ENCODE measurements at places on chromosomes 2 and 18.
A peak's percentile ranks its signal among the peaks of the same experiment; 100 is the strongest.

DNA sequence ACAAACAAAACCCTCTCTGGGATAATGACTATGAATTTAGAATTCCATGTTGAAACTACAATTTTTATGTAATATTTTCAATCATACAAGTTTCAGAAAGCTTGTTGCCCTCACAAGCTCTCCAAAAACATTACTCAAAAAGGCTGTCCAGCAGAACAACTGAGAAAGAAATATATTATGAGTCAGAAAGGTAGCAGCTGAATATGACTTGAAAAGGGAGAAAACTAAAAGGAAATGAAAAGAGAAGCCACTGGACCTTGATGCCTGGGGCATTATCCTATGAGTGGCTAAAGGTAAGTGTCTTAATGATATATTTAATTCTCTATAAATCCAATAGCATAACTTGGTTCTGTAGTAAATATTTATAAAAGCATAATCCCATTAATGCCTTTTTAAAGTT is 61.8 kb downstream of the NXPH2 start:
- no peak for DNase-seq

DNA sequence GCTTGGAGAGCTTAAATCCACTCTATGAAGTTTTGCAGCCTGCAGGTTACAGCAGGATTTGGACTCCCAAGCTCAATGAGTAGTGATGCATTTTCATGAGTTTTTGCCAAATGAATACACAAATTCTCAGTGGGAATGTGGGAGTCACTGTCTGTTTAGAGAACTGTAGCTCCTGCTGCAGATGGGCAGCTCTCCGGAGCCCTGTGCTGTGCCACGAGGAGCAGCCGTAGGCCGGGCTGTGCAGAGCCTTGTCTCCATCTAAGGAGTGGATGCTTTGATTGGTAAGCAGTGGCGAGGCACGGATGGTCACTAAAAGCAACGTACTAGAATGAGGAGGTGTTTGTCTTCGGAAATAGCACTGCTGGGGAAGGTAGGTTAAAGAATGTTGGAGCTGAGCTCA is 96.0 kb upstream of the NFATC1 start:
- no peak for DNase-seq

DNA sequence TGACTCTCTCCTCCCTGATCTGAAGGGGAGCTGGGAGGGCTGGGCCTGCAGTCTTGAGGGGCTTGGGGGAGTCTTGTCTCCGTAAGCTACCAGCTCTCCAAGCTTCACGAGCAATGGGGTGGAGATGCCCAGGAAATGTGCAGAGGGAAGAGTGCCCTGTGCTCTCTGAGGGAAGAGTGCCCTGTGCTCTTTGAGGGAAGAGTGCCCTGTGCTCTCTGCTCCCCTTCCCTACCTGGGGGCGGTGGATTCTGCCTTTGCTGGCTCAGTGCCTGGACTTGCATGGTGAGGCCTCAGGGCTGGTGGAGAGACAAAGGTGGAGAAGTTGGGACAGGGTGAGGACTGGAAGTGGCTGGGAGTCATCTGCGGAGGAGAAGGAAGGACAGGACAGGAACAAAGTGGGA is 72.7 kb downstream of the TWIST2 start:
- DNase-seq: no peak

- DNase-seq: peak; percentile 47
Measured at GRCh38 chr2:236569573-236569973, at the start of gene ACKR3. ACKR3 (plus strand) TSS chr2:236569825; CDS start chr2:236580466, 10,641 bp downstream.

DNA sequence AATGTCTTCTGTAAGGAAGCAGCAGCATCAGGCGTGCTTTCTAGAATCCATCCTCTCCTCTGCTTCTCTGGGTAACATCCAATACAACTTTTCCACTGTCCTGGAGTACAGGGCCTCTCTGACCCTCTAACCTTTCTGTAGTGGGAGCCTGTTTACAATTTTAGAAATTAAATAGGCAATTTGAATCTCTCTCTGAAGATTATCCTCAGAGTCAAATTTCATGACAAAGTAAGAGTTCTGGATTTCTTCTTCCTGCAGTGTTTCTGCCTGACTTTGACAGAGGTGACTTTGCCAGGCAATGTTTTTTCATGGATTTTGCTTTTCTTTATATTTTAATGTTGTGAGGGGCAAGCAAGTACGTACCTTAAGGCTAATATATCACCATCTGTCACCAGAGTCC is 558.4 kb downstream of the PARD3B start:
- DNase-seq: no peak

GRCh38 chr2:205734436-205735037 is 52.2 kb downstream of the NRP2 start:
- no peak for DNase-seq

GRCh38 chr2:207567671-207568070 is 37.9 kb downstream of the CREB1 start:
- no peak for DNase-seq

DNA sequence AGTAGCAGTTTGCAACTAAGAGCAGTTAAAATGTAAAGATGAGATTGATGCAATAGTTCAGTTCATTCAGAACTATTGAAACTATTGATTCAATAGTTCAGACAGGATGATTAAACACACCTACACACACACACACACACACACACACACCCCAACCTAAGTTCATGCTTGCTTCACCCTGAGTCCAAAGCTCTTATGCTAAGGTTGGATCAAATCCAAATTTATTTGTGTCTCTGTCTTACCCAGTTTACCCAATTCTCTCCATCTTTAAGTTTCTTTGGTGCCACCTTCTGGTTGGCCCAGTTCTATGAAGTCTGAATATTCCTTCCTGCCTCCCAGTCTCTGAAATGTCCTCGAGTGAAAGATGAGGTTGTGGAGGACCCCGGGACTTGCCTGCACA is 5.1 kb downstream of the SERPINB8 start:
- DNase-seq: no peak

GRCh38 chr2:88810017-88810416 is 118.5 kb downstream of the RPIA start:
- no peak for DNase-seq

DNA sequence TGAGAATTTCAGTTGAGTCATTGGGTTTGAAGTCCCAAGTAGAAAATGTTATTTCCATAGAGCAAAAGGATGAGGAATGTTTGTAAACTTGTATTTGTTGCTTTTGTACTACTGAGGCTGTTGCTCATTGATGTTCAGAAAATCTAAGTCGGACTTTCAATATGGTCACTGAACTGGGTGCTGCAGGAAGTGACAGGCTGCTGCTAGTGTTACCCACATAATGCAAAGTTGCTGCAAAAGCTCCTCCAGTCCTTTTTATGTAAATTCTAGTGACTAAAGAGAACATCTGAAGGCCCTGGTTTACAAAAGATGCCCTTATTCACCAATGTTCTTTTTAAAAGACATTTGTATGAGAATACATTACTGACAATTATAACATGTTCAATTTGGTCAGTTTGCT is 131.1 kb upstream of the FAM98A start:
- DNase-seq: no peak

DNA sequence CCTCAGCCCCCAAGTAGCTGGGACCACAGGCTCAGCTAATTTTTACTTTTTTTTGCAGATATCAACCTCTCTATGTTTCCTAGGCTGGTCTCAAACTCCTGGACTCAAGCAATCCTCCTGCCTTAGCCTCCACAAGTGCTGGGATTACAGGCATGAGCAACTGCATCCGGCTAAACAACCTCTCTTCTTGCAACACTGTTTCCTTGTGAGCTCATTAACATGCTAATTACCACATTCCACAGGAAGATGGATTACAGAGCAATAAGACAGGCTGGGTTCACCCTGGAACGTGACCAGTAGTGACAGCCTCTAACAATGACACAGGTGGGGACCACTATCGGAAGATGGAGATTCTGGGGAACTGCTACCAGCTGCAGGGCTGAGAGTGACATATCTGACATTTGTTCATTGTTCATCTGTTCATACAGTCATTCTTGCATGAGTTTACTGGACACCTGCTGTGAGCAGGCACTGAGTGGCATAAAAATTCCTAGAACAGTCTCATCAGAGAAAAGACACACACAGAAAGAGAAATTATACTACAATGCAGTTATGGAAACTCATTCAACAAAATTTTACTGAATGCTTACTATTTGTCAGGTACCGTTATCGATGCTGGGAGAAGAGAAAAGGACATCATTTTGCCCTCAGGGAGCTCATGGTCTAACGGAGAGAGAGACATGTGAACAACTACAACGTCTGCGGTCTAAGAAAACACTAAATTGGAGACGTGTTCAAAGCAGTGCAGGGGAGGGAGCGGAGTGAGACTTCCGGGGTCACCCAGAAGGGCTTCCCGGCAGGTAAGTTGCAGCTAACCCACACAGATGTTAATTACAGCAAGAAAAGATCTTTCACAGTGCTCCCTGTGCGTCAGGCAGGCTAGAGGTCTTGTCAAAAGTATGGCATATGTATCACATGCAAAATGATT is 37.6 kb downstream of the PROC start:
- DNase-seq: no peak

DNA sequence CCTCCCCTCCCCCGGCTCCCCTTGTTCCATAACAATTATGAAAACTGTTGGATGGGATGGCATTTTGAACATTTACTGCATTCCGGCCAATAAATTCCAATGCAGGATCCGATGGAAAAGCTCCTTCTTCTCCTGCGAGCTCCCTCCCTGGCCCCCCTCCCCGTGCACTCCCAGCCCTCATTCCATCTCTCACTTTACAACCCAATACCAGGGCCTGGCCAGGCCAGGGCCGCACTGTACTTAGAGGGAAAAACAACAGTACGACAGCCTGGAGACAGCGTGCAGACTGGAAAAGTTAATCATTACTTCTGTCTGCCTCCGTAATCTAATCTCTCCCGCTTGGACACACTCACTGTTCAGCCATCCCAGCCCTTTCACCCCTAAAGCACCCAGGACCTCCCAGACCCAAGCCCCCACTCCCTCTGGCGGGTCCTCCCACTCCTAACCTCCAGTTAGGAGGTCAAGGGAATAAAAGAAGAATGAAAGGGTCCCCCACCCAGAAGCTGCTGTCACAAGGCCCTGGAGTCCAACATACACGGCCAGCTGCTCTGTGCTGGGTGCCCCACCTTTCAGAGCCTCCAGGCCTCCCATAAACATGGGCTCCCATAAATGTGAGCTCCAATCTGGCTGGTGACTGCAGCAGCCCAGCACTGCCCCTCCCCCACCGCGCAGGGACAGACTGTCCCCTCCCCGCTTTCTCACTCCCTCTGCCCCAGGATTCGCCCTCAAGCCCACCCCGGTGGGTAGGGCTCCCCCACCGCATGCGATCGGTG is 20.6 kb downstream of the SMAD7 start:
- DNase-seq: no peak

DNA sequence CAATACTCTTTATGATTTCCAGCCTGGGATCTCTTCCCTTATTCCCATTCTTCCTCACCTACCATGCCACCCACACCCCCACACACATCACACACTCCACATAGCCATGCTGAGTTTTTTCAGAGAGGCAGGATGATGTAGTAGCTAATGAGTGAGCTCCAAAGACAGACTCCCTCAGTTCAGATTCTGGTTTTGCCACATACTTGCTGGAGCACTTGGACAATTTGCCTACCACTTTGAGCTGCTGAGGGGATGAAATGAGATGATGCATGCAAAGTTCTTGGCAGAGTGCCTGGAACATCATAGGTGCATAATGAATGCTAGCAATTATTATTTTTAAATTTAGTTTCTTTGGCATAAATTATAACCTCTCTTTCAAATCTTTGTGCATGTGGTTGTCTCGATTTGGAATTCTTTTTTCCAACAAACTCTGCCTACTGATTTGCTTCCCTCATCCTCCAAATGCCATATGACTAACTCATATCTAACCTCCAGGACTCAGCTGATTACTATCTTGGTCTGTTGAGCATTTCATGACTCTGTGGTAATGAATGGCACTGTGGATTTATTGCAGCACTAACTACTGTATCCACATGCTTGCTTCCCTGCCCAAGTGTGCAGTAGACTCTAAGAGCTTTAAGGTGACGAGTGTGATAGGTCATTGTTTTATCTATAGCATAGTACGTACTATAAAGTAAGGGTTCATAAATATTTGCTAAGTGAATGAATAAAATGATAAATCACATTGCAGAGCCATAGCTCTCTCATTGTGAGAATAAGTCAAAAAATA is 99.1 kb downstream of the TACR1 start:
- no peak for DNase-seq

DNA sequence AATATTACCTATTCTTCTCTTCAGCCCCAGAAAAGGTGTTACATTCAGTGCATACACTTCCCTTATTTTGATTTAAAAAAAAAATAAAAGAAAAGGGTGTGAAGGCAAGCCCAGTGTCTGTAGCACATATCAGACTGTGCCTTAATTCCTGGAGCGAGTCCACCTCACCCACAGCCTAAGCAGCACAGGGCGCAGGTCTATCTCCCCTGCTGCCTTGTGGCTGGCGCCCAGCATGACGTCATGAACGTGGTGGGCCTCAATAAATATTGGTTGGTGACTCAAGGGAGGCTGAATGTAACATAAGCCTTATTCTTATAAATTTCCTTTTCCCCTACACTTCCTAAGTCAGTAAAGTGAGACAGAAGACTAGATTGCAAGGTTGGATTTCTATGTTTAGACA is 26.4 kb downstream of the ST3GAL5 start:
- no peak for DNase-seq

GRCh38 chr2:218063486-218063885 is 5.6 kb upstream of the RUFY4 start:
- no peak for DNase-seq

- no peak for DNase-seq
Measured at GRCh38 chr2:10267551-10268465, 34.9 kb upstream of the HPCAL1 start.

- no peak for DNase-seq
Measured at GRCh38 chr18:1026930-1027329, 122.3 kb downstream of the ADCYAP1 start.

- DNase-seq: no peak
Measured at GRCh38 chr2:20565623-20566236, 85.2 kb downstream of the HS1BP3 start.
